ENCODE measurements at places on chromosomes 2 and 18.

GRCh38 chr2:112884869-112885505 is 26.0 kb upstream of the IL37 start:
- no peak for DNase-seq

- DNase-seq: no peak
Observed at GRCh38 chr2:9782197-9782719, 61.0 kb upstream of the TAF1B start.

GRCh38 chr2:65319674-65320041 is 92.0 kb downstream of the ACTR2 start:
- no peak for DNase-seq

DNA sequence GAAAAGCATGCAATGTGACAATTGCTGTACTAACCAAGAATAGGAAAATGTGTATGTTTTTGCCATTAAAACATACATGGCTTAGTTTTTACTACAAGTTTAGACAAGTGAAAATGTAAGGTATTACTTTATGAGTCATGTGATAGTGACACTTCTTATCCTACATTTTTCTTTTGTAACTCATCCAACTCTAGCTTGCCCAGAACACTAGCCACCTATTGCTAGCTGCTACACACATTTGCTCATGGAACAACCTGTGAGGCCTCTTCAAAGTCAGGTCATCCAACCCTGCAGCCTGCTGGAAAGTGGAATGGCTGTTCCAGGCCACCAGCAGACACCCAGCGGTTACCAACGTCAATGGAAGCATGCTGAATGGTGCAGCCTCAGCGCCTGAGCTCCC is 1043.9 kb downstream of the TMEM182 start:
- no peak for DNase-seq

DNA sequence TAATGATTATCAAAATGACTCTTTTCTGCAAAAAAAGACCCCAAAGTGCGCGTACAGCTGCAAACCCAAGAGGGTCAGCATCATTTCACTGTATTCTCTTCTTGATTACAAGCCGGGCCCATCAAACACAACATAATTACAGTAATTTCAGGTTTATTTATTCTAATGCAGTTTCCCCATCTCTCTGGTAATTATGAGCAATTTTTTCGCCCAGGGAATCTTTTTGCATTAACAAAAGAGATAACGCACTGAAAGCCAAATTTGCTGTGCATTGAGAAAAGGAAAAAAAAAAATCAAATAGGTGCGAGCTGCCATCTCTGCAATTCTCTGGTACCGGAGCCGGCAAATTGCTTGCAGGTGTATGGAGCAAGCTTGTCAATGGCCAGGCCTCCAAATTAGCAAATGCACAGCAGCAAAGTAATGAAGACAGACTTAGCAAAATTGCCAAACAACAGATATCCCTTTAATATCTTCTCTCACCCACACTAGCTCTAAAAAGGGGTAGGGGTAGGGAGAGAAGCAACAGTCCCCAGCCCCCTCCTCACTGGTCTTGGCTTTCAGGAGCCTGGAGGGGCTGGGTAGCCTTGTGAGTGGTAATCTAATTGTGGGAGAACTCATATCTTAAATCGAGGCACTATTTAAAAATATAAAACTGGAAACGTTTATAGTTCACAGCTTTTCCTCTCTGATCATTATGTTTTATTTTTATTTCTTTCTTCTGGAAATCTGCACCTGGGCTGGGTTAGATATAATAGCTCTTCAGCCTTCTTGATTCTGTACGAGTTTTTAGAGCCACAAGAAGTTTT is 6.7 kb downstream of the DLX1 start:
- DNase-seq: no peak

DNA sequence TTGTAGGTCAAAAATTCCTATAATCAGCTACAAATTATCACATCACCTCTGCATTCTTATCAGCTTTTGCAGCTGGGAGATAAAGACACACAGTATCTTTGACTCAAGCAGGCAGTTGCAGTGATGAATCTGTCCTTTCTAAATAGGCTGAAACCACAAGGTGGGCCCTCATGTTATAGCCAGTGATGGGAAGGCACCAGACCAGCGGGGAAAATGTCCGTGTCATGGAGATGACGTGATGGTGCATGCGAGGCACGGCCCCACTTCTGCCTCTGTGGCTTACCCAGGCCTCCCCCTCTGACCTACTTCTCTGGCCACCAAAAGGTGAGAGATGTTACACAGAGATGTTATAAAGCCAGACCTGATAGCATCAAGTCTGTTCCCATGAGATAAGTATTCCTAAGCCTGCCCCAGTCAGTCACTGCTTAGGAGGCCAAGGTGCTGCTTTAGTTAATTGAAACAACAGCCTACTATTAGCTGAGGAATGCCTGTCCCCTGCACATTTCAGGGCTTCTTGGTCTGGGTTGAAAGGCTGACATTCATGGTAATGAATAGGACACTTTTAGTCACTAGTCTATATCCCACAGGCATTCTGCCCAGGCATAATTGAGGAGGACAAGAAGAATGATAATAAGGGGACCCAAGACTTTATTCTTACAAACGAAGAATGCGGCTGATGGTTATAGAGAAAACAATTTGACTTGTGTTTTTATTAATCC is 327.9 kb downstream of the LPIN1 start:
- no peak for DNase-seq
